ENCODE measurements at places on chromosomes 1 and 21. TPM values are rescaled to one million over a fixed set of nuclear protein-coding genes. Genes with fewer than 3 reads are reported as not detected.
A peak's percentile ranks its signal among the peaks of the same experiment; 100 is the strongest.

- no peaks in the 10 kb centered on the region for H3K36me3 ChIP-seq
- no peak overlapping the region for H3K4me3 ChIP-seq
- H3K27me3 ChIP-seq: no peaks in the 10 kb centered on the region
- H3K4me1 ChIP-seq: no peaks in the 10 kb centered on the region
- no peak overlapping the region for H3K27ac ChIP-seq
- no peak for DNase-seq
Measured at GRCh38 chr1:216793303-216793702, 70.1 kb upstream of the ESRRG start.

- H3K27me3 ChIP-seq: no peaks in the 10 kb centered on the region
- H3K27ac ChIP-seq: no peak overlapping the region
- no peaks in the 10 kb centered on the region for H3K4me1 ChIP-seq
- no peaks in the 10 kb centered on the region for H3K36me3 ChIP-seq
Measured at GRCh38 chr1:66152034-66152433, 359.3 kb downstream of the PDE4B start.

DNA sequence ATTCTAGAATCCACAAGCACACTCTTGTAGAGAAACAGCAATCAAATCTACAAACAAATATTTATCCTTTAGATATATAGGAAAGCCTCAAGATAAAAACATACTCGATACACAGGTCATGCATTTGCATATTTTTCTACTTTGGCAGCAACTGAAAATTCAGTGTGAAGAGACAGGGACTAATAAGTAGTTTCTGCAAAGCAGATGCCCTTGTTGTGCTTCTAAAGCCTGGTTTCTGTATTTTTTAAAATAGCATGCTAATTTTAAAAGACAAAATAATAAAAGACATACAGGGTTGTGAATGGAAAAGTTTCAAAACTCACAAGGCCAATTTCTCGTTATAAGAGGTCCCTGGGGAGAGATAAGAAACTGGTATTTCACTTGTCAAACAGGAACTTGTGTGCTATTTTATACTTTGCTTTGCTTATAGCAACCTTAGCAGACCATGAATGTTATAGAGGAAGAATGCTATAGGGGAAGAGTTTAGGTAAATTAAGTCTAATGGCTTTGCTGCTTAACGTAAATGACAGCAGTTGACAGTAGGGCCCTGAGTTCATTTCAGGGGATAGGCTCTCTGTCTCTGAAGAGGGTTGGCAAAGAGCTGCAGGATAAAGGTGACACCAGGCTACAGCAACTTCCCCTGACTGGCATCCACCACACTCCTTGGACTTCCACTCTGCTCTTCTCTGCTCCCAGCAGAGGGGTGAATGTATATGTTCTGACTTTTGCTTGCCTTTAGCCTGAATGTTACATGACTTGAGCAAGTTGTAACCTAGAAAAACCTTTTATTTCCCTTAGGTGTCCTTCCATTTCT is 9.4 kb upstream of the RGS13 start:
- H3K4me3 ChIP-seq: no peak overlapping the region
- H3K4me1 ChIP-seq: no peaks in the 10 kb centered on the region
- no peak overlapping the region for H3K27ac ChIP-seq
- no peaks in the 10 kb centered on the region for H3K27me3 ChIP-seq
- DNase-seq: no peak

DNA sequence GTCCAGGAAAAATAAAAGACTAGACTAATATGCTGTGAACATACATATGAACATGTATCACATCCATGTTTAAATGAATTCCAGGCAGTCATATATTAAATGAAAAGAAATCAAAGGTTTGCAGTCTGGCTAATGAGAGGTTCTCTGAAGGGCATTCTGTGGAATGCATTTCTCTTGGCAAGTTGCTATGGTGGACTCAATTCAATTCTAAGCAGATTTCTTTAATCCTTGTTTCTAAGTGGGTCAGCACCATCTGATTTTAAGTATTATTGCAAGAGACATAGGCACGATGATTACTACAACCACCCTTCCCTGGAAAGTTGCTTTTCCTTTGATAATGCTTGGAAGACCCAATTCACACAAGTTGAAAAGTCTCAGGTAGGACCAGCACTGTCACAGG is 23.9 kb upstream of the ABCA4 start:
- no peak for DNase-seq
- no peaks in the 10 kb centered on the region for H3K27me3 ChIP-seq
- H3K27ac ChIP-seq: no peak overlapping the region
- no peaks in the 10 kb centered on the region for H3K36me3 ChIP-seq
- H3K4me1 ChIP-seq: no peaks in the 10 kb centered on the region

GRCh38 chr1:24688621-24689195 is 45.6 kb downstream of the SRRM1 start:
- no peak overlapping the region for H3K27ac ChIP-seq
- peaks cover 27% of the 10 kb centered on the region for H3K4me1 ChIP-seq
- peak; percentile 78 for DNase-seq
- H3K36me3 ChIP-seq: no peaks in the 10 kb centered on the region

DNA sequence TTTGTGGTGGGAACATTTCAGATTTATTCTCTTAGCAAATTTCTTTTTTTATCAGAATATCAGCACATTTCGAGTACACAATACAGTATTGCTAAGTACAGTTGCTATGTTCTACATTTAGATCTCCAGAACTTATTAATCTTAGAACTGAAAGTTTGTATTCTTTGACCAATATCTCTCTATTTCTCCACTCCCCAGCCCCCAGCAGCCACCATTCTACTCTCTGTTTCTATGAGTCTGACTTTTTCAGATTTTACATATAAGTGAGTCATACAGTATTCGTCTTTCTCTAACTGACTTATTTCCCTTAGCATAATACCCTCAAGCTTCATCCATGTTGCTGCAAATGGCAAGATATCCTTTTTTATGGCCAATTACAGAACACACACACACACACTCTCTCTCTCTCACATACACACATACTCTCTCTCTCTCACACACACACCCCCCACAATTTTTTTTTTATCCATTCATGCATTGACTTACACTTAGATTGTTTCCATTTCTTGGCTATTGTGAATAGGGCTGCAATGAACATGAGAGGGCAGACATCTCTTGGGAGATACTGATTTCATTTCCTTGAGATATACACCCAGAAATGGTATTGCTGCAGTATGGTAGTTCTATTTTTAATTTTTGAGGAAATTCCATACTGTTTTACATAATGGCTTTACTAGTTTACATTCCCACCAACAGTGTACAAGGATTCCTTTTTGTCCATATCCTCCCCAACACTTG is 15.7 kb downstream of the RPTN start:
- DNase-seq: no peak
- peaks cover 8% of the 10 kb centered on the region for H3K27me3 ChIP-seq
- H3K27ac ChIP-seq: no peak overlapping the region
- H3K4me1 ChIP-seq: no peaks in the 10 kb centered on the region
- H3K36me3 ChIP-seq: no peaks in the 10 kb centered on the region

DNA sequence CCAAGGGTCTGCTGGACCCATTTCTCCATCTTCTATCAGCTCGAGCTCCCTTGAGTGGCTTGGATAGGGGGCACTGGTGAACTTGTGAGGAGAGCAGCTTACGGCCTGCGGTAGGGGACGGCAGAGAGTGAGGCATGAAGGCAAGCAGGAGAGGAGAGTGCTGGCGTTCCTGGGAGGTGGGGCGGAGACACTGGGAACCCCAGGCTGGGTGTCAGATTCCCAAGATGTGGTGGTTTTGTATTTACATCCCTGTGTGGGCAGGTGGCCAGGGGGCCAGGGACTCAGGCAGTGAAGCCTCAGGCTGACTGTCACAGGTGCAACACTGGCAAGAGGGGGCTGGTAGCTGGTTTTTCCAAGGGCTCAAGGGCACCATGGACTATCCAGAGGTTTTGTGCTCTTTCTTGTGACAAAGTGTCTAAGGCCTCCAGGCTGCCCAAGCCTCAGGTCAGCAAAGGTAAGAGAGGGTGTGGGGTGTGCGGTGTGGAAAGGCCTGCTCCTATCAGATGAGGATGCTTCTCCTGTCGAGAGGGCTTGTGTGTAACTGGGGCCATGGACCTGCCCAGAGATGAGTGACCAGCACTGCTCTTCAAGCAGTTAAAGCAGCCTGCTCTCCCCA is 45.1 kb upstream of the ROR1 start:
- DNase-seq: no peak

GRCh38 chr1:89986020-89986419 is 8.9 kb upstream of the ZNF326 start:
- H3K27me3 ChIP-seq: no peaks in the 10 kb centered on the region
- no peak for DNase-seq
- no peaks in the 10 kb centered on the region for H3K36me3 ChIP-seq

GRCh38 chr21:46079352-46080170 is 18.4 kb upstream of the COL6A2 start:
- no peak overlapping the region for H3K4me3 ChIP-seq
- peaks cover 14% of the 10 kb centered on the region for H3K27me3 ChIP-seq
- no peaks in the 10 kb centered on the region for H3K4me1 ChIP-seq
- DNase-seq: peak; percentile 41
- no peaks in the 10 kb centered on the region for H3K36me3 ChIP-seq
- H3K27ac ChIP-seq: no peak overlapping the region

DNA sequence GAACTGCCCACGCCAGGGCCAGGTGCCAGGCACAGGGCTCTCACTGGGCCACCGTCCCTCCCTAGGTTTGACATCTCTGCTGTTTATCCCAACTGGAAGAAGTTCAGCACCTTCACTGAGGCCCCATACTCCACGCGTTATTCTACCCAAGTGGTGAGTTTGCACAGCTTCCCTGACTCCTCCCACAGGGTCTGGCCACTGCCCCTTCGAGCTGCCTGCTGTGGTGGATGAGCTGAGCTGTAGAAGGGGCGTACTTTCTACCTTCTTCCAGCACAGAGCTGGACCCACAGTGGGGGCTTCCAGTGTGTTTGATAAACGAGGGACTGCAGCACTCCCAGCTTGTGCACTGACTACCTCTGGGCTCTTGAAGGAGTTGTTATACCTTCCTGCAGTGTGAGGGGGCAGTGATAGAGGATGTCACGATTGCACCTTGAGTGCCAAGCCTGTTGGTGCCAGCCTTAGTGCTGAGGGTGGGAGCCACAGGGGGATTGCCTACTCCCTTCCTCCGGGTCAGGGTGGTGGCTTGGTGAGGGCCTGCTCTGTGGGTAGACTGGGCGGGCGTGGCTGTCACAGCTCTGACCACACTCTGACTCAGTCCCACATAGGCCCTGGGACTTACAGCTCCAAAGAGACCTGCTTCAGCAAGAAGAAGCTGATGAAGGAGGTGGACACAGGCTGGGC is 5.9 kb upstream of the TTC22 start:
- no peaks in the 10 kb centered on the region for H3K36me3 ChIP-seq
- H3K4me1 ChIP-seq: no peaks in the 10 kb centered on the region
- no peaks in the 10 kb centered on the region for H3K27me3 ChIP-seq
- no peak overlapping the region for H3K4me3 ChIP-seq
- DNase-seq: no peak

DNA sequence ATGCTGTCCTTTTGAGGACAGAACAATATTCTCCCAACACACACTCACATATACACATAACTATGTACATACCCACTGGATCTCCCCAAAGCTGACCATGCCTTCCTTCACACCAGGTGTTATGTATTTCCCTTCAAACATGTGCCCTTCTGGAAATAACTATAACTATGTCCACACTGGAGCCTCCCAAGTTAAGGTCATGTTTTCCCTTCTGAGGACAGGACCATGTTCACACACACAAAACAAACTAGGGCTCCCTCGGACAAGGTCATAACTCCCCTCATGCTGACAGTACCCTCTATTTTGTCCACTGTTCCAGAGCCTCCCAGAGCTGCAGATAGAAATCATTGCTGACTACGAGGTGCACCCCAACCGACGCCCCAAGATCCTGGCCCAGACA is 7.8 kb downstream of the MMACHC start:
- no peaks in the 10 kb centered on the region for H3K27me3 ChIP-seq
- no peak for DNase-seq
- H3K4me1 ChIP-seq: peaks cover 13% of the 10 kb centered on the region
- no peak overlapping the region for H3K4me3 ChIP-seq
- peaks cover 49% of the 10 kb centered on the region for H3K36me3 ChIP-seq

DNA sequence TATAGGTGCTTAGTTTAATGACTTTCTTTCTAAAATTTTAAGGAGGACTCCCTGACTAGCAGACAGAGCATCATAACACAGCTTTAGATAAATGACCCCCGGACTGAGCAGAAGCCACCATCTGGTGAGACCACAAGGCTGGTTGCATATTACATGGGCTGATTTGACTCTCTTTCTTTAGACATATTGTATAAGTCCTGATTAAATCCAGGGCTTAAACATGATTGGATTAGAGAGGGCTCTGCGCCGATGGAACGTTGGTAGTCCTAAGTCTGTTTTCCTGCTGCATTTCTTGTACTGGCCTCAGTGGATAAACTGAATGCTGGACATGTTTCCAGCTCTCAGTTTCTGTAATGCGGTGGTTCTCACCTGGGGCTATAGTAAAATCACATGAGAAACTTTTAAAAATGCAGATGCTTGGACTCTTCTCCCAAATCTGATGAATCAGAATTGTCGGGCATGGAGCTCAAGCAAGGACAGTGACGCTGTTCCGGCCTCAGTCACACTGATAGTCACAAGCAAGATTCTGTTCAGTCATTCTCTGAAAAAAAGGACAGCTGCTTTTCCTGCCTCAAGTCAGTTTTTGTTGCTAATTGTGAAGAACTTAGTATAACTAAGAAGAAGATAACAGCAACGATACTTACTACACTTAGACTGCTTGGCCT is 16.6 kb downstream of the DDI2 start:
- peaks cover 98% of the 10 kb centered on the region for H3K36me3 ChIP-seq
- no peak for DNase-seq
- no peak overlapping the region for H3K4me3 ChIP-seq
- H3K27me3 ChIP-seq: no peaks in the 10 kb centered on the region

GRCh38 chr21:29951911-29952310 is 12.1 kb upstream of the GRIK1 start:
- no peaks in the 10 kb centered on the region for H3K36me3 ChIP-seq
- no peaks in the 10 kb centered on the region for H3K4me1 ChIP-seq
- H3K27me3 ChIP-seq: no peaks in the 10 kb centered on the region
- no peak for DNase-seq

- no peaks in the 10 kb centered on the region for H3K27me3 ChIP-seq
- no peak overlapping the region for H3K4me3 ChIP-seq
- no peaks in the 10 kb centered on the region for H3K36me3 ChIP-seq
- H3K27ac ChIP-seq: no peak overlapping the region
Measured at GRCh38 chr1:99751877-99752504, 14.4 kb downstream of the FRRS1 start.

GRCh38 chr1:160981584-160982411 is 27.2 kb upstream of the ITLN2 start:
- peak; percentile 54 for DNase-seq
- H3K4me3 ChIP-seq: no peak overlapping the region
- no peak overlapping the region for H3K27ac ChIP-seq
- peaks cover 22% of the 10 kb centered on the region for H3K27me3 ChIP-seq

- no peak for DNase-seq
- no peaks in the 10 kb centered on the region for H3K36me3 ChIP-seq
- H3K4me1 ChIP-seq: peaks cover 14% of the 10 kb centered on the region
Measured at GRCh38 chr1:228898582-228898992, 163.3 kb downstream of the RHOU start.

- H3K36me3 ChIP-seq: no peaks in the 10 kb centered on the region
- no peak overlapping the region for H3K4me3 ChIP-seq
- no peaks in the 10 kb centered on the region for H3K27me3 ChIP-seq
- H3K27ac ChIP-seq: no peak overlapping the region
Measured at GRCh38 chr1:172451002-172451443, 7.2 kb upstream of the PIGC start.

LCE3E gene
- total RNA-seq: not detected

OR2T35 gene
- total RNA-seq: not detected

FAM78B gene
- 0.95 TPM for total RNA-seq

CACHD1 gene
- 32.0 TPM for total RNA-seq

GJC2 gene
- total RNA-seq: 6.0 TPM

Measured in lower lobe of right lung (tissue), 2 donors.